HCT116 (cell line): ENCODE measurements at places on chromosomes 7 and 10. TPM values are rescaled to one million over a fixed set of nuclear protein-coding genes. Genes with fewer than 3 reads are reported as not detected.

Gene GPR37
- 2.2 TPM for total RNA-seq

Gene ACSL5
- total RNA-seq: 195 TPM

Gene BMPR1A
- 42.6 TPM for total RNA-seq

Gene CALML3
- not detected for total RNA-seq

Gene CCL24
- total RNA-seq: not detected

Gene MRLN
- total RNA-seq: not detected

Gene LIPF
- not detected for total RNA-seq

Gene C10orf53
- not detected for total RNA-seq

Gene CPA5
- not detected for total RNA-seq

Gene GJD4
- not detected for total RNA-seq

Gene SFMBT2
- total RNA-seq: 0.02 TPM

Gene GPR146
- 2.4 TPM for total RNA-seq

Gene PRPF18
- 16.2 TPM for total RNA-seq

Gene CRYGN
- not detected for total RNA-seq

DNA sequence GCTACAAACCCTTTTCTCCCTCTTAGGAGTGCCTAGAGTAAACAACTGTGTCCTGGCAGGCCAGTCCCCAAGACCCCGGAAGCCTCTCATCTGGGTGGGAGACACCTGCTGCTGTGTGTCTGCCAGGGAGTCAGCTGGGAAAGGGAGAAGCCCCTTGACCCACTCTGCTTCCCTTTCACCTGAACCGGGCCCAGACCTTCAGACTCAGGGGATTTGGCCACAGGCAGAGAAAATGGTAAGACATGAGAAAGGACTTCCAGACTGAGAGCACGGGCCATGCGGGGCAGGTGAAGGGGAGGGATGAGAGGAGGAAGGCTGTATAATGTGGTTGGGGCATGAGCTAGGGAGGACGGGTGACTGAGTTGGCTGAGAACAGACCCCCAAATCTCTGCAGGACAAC is 36.0 kb upstream of the NPFFR1 start:
- DNase-seq: no peak
- 0 out of 2 replicates have a peak, but pooled peaks cover 5% of the 10 kb centered on the region for H3K36me3 ChIP-seq
- no peaks in the 10 kb centered on the region for H3K27me3 ChIP-seq
- H3K27ac ChIP-seq: no peak overlapping the region
- no peaks in the 10 kb centered on the region for H3K4me1 ChIP-seq
- no peak overlapping the region for H3K4me3 ChIP-seq

DNA sequence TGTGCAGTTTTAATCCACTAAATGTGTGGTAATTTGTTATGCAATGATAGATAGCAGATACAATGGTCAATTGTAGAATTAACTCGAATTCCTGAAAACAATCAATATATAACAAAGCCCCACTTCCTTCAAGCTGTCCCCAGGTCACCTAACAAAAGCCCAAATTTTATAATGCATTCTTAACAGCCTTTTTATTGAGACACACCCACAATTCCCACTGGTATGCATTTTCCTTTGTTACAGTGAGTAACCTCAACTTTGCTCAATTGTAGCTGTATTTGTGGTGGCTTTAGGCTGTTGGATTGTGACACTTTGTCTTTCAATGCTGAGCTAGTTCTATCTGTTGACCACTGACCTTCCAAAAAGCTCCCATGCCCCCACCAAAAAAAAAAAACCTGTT is 279.8 kb upstream of the CACNA2D1 start:
- no peaks in the 10 kb centered on the region for H3K27me3 ChIP-seq
- no peak for DNase-seq
- no peak overlapping the region for H3K4me3 ChIP-seq
- no peaks in the 10 kb centered on the region for H3K36me3 ChIP-seq
- no peak overlapping the region for H3K27ac ChIP-seq

- H3K36me3 ChIP-seq: no peaks in the 10 kb centered on the region
- H3K27ac ChIP-seq: no peak overlapping the region
- H3K4me3 ChIP-seq: no peak overlapping the region
- no peaks in the 10 kb centered on the region for H3K27me3 ChIP-seq
Observed at GRCh38 chr10:69880301-69881081, 78.8 kb downstream of the COL13A1 start.

- no peaks in the 10 kb centered on the region for H3K4me1 ChIP-seq
- DNase-seq: no peak
- H3K27ac ChIP-seq: no peak overlapping the region
- no peak overlapping the region for H3K4me3 ChIP-seq
- H3K27me3 ChIP-seq: no peaks in the 10 kb centered on the region
Observed at GRCh38 chr10:19570991-19571390, 245.2 kb upstream of the PLXDC2 start.

DNA sequence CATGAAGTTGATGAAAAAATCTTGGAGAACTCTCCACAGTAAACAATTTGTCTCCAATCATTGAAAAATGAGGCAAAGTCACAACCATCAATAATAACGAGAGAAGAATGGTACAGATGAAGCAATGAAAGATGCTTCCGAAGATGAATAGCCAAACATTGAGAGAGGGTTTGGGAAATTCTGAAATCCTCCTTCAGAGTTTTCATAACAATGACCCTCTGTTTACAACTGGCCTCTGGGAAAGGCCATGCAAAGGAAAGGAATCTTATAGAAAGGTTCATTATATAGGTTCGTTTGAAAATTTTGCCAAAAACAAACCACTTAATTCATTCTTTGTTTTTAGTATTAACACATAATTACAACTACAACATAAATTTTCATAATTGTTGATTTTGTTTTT is 166.5 kb downstream of the ABCA13 start:
- H3K27ac ChIP-seq: no peak overlapping the region
- no peaks in the 10 kb centered on the region for H3K27me3 ChIP-seq
- H3K36me3 ChIP-seq: no peaks in the 10 kb centered on the region
- no peak overlapping the region for H3K4me3 ChIP-seq
- DNase-seq: no peak

- no peaks in the 10 kb centered on the region for H3K36me3 ChIP-seq
- no peak overlapping the region for H3K4me3 ChIP-seq
- DNase-seq: no peak
Observed at GRCh38 chr7:29888006-29888405, 81.7 kb downstream of the WIPF3 start.

DNA sequence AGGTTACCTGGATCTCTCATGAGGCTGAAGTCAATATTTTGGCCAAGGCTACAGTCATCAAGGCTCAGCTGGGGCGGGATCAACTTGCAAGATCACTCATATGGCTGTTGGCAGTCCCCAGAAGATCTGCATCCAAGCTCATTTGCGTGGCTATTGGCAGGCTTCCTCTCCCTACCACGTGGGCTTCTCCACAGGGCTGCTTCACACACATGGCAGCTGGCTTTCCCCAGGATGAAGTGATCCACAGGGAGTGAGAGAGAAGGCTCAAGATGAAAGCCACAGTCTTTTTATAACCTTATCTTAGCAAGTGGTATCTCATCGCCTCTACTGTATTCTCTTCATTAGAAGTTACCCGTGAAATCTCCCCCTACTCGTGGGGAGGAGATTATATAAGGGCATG is 167.4 kb downstream of the TMEM26 start:
- no peak overlapping the region for H3K27ac ChIP-seq
- H3K27me3 ChIP-seq: no peaks in the 10 kb centered on the region
- no peaks in the 10 kb centered on the region for H3K4me1 ChIP-seq

DNA sequence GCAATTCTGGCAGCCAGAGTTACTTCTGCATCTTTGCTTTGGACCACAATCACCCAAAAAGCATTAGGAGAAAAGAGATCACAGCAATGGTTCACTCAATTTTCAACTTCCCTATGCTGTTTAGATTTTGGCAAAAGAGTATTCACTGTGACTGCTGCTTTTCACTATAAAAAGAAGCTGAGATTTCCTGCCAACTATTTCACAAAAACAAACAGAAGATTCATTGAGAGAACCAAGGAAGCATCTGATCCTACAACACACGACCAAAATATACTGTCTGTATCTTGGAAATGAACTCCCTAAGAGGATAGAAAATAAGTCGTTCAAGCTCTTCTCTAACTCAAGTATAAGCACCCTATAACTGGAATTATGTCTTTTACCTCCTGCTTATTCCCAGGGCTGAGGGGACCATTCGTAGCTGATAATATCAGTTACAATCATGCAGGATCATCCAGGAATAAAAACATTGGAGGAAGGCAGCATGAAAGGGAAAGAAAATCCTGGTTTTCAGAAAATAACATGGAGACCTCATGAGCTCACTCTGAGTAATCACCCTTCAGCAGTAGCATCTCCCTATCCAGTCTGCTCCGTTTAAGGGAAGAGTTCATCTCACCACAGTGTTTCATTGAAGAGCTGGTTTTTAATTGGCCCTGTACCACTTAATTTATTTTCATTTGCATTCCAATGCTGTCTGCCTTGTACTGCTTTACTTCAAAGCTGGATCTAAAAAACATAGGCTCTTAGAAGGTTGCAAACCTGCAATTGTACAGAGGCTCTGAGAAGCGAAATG is 256.2 kb downstream of the PAXIP1 start:
- H3K27me3 ChIP-seq: no peaks in the 10 kb centered on the region
- DNase-seq: no peak
- no peaks in the 10 kb centered on the region for H3K36me3 ChIP-seq
- no peak overlapping the region for H3K27ac ChIP-seq
- H3K4me3 ChIP-seq: no peak overlapping the region

- H3K4me3 ChIP-seq: no peak overlapping the region
- no peak for DNase-seq
- H3K36me3 ChIP-seq: no peaks in the 10 kb centered on the region
- no peak overlapping the region for H3K27ac ChIP-seq
Observed at GRCh38 chr10:36475746-36476145, 649.7 kb upstream of the ANKRD30A start.

- H3K36me3 ChIP-seq: no peaks in the 10 kb centered on the region
- no peak overlapping the region for H3K4me3 ChIP-seq
- no peaks in the 10 kb centered on the region for H3K27me3 ChIP-seq
- DNase-seq: no peak
- no peak overlapping the region for H3K27ac ChIP-seq
Observed at GRCh38 chr7:53350241-53350640, 314.8 kb downstream of the POM121L12 start.

DNA sequence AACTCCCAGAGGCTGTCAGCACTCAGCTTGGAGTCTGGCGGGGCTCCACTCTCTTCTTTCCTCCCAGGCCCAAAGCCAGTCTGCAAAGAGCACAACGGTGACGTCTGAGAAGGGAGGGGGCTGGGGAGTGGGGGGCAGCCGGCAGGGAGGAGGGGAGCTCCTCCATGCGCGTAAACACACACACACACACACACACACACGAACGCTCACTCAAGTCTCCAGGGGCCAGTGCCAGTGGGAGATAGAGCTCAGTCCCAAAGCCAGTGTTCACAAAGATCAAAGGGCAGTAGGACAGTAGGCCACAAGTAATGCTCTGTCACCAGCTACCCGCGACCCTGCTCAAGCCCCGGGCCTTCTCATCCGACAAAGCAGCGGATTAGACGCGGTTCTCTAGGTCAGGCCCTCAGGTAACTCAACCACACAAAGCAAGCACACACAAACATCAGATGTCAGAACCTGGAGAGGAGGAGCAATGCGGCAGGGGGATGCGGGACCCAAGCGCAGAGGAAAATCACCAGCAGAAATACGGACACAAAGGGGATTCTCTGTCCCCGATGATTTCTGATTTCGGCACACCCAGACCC is 19.9 kb downstream of the TCAF1 start:
- DNase-seq: no peak
- no peaks in the 10 kb centered on the region for H3K36me3 ChIP-seq
- no peak overlapping the region for H3K27ac ChIP-seq
- H3K4me1 ChIP-seq: no peaks in the 10 kb centered on the region

DNA sequence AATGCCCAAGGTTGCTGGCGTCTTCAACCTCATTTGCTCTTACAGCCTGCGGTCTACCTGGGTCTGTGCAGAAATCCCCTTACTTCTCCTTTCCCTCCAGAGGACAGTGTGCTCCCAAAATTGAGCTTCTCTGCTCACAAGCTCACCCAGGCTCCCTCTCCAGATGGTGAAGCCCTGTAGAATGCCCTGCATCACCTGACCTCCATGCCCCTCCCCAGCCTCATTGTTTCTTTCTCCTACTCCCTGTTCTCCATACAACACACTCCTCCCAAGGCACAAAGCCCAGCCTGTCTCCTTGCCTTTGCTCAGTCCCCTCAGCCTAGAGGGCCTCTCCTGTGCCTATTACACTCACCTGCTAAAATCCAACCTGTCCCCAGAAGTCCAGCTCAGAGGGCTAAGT is 3.5 kb downstream of the CRHR2 start:
- H3K4me3 ChIP-seq: no peak overlapping the region
- H3K36me3 ChIP-seq: no peaks in the 10 kb centered on the region
- DNase-seq: no peak
- H3K27me3 ChIP-seq: peaks cover 52% of the 10 kb centered on the region
- no peak overlapping the region for H3K27ac ChIP-seq
- no peaks in the 10 kb centered on the region for H3K4me1 ChIP-seq

- H3K27me3 ChIP-seq: no peaks in the 10 kb centered on the region
- H3K27ac ChIP-seq: no peak overlapping the region
- DNase-seq: no peak
- H3K36me3 ChIP-seq: no peaks in the 10 kb centered on the region
- H3K4me1 ChIP-seq: no peaks in the 10 kb centered on the region
- no peak overlapping the region for H3K4me3 ChIP-seq
Observed at GRCh38 chr10:107444443-107444842, 279.9 kb upstream of the SORCS1 start.

GRCh38 chr10:131034451-131034850 is 277.1 kb downstream of the TCERG1L start:
- no peaks in the 10 kb centered on the region for H3K27me3 ChIP-seq
- no peak for DNase-seq
- no peaks in the 10 kb centered on the region for H3K4me1 ChIP-seq
- no peak overlapping the region for H3K27ac ChIP-seq
- H3K4me3 ChIP-seq: no peak overlapping the region

GRCh38 chr7:155681663-155682062 is 37.2 kb downstream of the RBM33 start:
- H3K36me3 ChIP-seq: peaks cover 8% of the 10 kb centered on the region
- H3K27ac ChIP-seq: no peak overlapping the region
- no peak overlapping the region for H3K4me3 ChIP-seq
